Tibial artery (tissue), 4 donors: ENCODE measurements at places on chromosomes 4 and X.

GRCh38 chr4:80831383-80832361, 198.8 kb upstream of the BMP3 start:
- H3K27me3 ChIP-seq: no peaks in the 10 kb centered on the region
- H3K4me1 ChIP-seq: no peaks in the 10 kb centered on the region
- DNase-seq: no peak

DNA sequence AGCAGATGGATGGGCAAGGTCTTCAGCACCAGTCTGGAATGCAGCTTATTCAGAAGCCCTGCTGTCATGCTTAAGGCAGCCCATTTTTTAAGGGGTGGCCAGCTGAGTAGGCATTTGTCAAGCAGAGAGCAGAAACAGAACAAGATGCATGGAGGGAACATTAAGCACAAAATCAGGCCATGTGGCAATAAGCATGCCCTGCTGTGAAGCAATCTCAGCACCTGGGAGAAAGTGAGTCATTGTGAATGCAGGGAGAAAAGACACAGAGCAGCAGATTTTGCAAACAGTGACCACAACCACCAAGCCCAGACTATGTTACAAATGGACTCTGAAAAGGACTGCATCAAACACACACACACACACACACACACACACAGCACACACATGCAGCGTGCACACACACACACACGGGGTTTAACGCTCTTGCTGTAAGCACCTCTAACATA, 94.1 kb upstream of the GALNT7 start:
- H3K27me3 ChIP-seq: no peaks in the 10 kb centered on the region
- H3K4me3 ChIP-seq: no peak overlapping the region
- H3K36me3 ChIP-seq: no peaks in the 10 kb centered on the region
- H3K4me1 ChIP-seq: no peaks in the 10 kb centered on the region
- H3K27ac ChIP-seq: no peak overlapping the region

DNA sequence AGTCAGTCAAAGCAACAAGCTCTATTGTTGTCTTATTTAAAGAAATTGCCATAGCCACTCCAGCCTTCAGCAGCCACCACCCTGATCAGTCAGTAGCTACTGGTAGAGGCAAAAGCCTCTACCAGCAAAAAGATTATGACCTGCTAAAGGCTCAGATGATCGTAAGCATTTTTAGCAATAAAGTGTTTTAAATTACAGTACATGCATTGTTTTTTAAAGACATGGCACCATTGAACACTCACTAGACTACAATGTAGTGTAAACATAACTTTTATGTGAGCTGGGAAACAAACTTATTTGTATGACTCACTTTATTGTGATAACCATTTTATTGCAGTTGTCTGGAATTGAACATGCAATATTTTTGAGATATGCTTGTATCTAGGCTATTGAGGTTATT, 32.3 kb upstream of the DYNLT3 start:
- no peaks in the 10 kb centered on the region for H3K27me3 ChIP-seq
- H3K4me1 ChIP-seq: no peaks in the 10 kb centered on the region
- no peaks in the 10 kb centered on the region for H3K36me3 ChIP-seq
- no peak overlapping the region for H3K27ac ChIP-seq
- H3K4me3 ChIP-seq: no peak overlapping the region

DNA sequence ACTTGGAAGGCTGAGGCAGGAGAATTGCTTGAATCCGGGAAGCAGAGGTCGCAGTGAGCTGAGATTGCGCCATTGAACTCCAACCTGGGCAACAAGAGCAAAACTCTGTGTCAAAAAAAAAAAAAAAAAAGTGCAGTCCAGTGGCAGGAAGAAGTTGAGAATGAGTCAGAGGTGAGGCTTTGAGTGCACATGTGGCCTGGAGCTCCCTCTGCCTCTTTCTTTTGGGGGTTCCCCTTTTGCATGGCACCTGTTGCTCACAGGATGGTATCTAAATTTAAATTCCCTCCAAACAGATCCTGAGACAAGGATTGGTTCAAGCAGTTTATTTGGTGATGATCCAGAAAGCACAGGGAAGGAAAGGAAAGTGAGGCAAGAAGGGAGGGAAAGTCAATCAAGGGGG, 151.4 kb upstream of the STX18 start:
- DNase-seq: no peak
- H3K27ac ChIP-seq: no peak overlapping the region
- no peak overlapping the region for H3K4me3 ChIP-seq
